ENCODE measurements at places on chromosomes 3 and 15.
A peak's percentile ranks its signal among the peaks of the same experiment; 100 is the strongest.

GRCh38 chr3:97793420-97794019 is 28.3 kb upstream of the CRYBG3 start:
- DNase-seq: no peak

DNA sequence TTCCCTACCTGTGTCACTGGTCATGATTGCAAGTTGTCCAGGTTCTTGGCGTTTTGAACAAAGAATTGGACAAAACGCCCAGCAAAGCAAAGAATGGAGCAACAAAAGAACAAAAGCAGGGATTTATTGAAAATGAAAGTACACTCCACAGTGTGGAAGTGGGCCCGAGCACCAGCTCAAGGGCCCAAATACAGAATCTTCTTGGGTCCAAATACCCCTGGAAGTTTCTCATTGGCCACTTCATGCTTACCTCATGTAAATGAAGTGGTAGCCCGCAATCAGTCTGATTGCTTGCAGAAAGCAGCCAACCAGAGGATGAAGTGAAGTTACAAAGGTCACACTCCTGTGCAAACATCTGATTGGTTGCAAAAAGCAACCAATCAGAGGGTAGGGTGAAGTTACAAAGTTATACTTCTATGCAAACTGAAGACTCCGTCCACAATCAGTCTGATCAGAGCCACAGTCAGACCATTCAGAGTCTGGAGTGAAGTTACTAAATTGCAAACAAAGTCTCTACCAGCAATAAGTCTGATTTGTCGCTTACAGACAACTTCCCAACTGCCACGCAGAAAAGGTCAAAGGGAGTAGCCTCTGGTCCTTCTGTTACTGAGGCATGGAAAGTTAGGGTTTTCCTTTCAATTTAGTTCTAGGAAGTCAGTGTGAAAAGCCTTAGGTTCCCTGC is 8.3 kb upstream of the TM4SF1 start:
- no peak for DNase-seq

GRCh38 chr3:124553178-124553577 is 177.1 kb upstream of the UMPS start:
- no peak for DNase-seq

- DNase-seq: no peak
Measured at GRCh38 chr3:101722394-101723173, 1.8 kb upstream of the CEP97 start.

- no peak for DNase-seq
Measured at GRCh38 chr15:69789648-69790393, 307.9 kb downstream of the TLE3 start.

GRCh38 chr3:196554205-196554604 is 14.1 kb downstream of the WDR53 start:
- DNase-seq: no peak

GRCh38 chr3:197749315-197749600 is 425 bp upstream of the FYTTD1 start:
- peak; percentile 72 for DNase-seq

DNA sequence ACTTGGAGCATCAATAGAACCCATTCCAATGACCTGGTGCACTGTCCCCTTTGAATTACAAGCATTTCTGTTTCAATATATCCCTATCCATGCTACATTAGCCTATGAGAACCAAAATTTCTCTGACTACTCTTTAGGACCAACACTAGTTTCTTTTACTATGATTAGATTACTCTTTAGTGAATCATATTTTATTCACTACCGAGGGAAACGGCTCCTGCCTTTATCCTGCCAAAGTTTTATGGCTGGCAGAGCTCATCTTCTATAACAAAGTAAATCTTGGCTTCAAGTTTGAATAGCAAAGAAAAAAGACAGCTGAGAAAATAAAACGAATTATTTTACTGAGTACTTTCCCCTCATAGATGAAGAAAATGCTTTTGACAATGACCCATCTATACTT is 120.9 kb downstream of the SLC9A9 start:
- DNase-seq: no peak

DNA sequence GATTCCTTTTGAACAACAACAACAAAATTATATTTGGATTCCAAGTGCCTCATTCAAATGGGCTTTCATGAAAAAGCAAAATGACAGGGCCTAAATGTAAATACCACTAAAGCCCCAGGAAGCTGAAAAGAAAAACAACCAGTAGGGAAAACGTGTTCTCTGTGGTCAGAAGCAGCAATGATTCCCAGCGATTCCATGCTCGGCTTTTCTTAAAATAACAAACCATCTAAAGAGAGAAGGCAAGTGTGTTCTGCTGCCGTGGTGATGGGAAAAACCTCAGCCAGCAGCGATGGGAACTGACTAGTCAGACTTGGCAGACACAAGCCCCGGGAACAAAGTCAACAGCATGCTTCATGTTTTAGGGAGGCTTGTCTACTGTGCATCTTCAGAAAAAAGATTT is 153.6 kb downstream of the TNIK start:
- no peak for DNase-seq

GRCh38 chr15:45457220-45457619 is 65.3 kb downstream of the SLC30A4 start:
- no peak for DNase-seq

GRCh38 chr3:189833996-189834395 is 202.8 kb downstream of the TP63 start:
- DNase-seq: no peak

DNA sequence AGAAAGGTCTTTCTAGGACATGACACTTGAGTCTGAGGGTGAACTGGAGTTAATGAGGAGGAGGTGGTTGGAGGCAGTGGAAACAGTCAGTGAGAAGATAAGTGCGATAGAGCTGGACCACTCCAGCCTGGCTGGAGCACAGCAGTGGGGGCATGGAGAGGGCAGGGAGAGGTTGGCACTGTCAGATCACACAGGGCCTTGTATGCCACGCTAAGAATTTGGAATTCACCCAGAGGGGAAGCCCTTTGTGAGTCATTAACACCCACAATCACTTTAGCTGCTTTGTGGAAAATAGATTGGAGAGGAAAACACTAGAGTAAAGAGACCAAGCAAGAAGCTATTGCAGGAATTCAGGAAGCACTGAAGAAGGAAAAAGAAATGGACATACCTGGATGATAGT is 83.3 kb downstream of the ZNF621 start:
- DNase-seq: no peak

DNA sequence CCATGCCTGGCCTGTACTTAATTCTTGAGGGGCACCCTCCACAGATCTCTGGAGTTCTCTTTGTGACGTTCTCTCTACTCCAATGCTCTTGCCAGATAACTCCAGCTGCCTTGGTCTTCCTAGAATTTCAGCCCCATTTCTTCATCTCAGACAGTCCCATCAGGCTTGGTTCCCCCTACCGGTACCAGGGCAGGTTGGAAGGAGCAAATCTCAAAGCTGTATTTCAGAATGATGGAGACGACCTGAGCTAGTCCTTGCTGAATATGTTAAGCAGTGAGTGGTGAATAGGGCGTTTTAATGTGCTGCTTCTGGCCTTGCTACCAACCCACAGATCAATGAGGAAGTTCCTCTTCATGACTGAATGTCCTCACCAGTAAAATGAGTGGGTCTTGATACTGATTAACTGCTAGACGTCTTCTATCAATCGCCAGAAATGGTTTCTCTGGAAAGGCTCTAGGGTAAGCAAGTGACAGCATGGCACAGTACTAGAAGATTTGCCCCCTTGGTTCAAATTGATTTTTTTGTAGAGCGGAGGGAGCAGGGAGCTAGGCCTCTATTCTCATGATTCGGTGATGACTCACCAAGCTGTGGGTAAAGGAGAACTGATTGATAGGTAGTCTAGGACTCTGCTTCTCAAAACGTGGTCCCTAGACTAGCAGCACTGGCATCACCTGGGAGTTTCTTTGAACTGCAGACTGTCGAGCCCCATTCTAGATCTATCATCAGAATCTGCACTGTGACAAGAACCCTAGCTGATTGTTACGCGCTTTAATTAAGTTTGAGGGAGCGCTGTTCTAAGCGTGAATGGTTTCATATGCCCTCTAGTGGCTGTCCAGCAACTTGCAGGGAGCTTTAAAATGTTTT is 67.8 kb downstream of the UBP1 start:
- no peak for DNase-seq

DNA sequence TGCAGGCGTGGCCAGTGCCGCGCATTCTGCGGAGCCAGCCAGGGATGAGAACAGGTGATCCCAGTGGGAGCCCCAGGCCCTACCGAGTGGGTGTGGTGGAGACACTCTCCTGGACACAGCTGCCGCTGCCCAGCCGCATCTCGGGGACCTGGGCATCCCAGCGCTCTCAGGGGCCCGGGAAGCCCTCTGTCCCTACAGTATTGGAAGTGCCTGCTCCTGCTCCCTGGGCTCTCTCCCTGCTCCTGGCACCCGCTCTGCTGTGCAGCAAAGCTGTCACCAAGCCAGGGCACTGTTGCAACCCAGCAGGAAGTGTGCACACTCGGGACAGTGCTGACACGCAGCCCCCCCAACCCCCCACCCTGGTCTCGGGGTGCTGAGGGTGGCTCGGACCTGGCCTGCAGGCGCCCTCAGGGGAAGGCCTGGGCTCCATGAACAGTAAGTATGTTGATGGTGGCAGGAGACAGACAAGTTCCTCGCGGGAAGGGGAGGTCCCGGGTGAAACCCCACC is 1177.4 kb upstream of the GBE1 start:
- DNase-seq: no peak

DNA sequence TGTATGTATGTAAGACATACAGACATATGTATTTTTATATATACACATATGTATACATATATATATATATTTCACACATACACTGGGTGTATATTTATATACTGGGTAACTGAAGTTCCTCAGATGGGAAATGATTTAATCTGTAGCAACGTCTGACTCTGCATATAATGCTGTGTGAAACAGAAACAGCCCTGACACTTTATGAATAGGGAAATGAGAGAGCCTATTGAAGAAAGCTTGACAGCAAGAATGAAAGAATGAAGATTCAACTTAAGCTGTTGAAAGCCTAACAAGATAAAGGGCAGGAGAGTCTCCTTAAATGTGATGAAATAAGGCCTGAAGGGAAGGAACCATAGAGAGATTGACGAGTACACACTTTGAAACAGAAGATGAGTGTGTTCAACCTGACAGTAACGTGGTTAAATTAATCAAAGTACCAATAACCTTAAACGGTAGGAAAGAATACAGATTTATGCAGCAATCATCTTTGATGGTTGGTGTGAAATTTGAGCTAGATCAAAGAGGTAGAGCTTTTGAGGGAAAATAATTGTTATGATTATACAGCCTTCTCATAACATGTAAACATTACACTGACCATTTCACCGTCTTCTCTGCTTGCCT is 169.9 kb downstream of the MECOM start:
- no peak for DNase-seq

DNA sequence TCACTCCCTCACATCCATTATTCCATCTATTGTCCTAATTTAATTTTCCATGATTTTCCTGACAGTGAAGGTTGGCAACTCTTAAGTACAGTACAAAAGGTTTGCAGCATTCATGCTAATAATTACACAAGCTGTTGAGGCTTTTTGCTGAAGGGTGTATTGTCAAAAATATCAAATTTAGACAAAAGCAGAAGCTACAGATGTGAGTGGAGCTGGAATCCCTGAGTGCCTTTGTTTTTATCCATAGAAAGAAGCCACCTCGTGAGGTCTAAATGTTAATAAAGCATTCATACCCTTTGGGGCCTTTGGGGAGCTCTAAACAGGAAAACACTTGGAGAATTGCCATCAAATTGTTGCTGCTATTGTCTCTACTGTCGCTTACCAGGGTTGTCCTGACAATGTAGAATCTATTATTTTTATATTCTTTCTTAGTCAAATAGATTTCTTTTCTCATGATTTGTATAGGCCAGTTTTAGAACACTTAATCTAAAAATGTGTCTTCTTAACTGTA is 185.8 kb upstream of the ROBO1 start:
- no peak for DNase-seq

DNA sequence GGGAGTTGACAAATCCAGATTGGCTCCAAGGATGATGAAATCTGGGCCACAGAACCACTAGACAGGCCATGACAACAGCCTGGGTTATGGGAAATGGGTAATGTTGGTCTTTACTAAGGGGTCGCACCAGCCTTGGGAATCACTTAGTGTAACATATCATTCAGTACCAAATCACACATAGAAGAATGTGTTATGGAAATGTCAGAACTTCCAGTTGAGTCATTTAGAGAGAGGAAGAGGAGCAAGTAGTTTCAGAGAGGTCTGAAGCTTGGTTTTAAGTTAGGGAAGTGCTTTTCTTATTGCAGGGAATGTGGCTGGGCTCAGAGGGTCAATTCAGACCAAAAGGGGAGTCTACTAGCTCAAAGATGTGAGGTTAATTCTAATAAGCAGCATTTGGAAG is 241.6 kb upstream of the ZPLD1 start:
- DNase-seq: no peak

DNA sequence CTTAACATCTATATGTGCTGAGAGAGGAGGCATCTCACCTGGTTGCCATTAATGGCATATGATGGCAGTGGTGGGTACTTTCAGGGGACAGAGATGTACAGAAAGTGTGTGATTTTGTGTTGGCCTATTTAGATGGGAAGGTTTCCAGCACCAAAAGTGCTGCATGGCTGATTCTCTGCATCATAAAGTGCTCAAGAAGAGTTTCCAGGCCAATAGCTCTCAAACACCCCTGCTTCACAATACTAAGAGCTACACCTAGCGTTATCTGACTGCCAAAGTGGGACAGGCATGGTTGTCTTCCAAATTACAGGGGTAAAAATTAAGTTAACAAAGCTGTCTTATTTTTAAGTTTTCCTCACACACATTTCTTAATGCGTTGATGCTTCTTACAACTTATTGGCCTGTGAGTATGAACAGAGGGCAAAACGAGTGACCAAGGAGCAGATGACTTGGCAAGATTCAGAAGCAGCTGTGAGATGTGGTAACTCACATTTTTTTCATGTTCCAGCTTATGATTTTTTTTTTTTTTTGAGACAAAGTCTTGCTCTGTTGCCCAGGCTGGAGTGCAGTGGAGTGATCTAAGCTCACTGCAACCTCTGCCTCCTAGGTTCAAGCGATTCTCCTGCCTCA is 41.4 kb upstream of the VEPH1 start:
- no peak for DNase-seq

GRCh38 chr3:13079051-13079450 is 5.8 kb upstream of the IQSEC1 start:
- DNase-seq: no peak

GRCh38 chr15:41772720-41773331 is 1.5 kb upstream of the MAPKBP1 start:
- no peak for DNase-seq

DNA sequence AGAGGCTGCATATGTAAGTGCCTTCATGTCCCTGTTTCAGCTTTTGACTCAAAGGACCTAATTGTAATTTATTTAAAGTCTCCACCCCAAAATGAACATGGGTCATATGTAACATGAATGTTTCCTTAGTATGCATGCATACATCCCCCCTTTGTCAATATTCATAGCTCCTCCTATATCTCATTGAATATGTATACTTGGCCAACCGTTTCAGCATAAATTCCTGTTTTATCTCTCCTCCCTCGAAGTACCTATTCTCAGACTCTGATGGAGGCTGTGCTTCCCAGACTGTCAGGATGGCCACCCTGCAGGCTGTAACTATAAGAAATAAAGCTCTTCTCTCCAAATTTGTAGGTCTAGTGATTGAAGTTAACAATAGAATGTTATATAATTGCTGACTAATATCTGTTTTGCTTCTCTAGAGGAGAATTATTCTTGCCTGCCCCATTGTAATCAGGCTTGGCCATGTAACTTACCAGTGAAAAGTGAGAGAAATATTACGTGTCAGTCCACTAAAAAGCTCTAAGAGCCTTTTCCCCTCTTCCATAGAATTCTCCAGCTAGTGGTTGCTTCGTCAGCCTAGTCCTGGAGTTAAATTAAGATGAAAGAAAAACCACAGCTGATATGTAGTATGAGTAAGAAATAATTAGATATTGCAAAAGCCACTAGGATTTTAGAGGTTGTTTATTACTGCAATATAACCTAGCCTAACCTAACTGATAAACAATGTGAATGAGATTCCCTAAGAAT is 245.1 kb downstream of the ZNF385D start:
- DNase-seq: no peak
